ENCODE measurements at places on chromosomes 13 and 19. TPM values are rescaled to one million over a fixed set of nuclear protein-coding genes. Genes with fewer than 3 reads are reported as not detected.
A peak's percentile ranks its signal among the peaks of the same experiment; 100 is the strongest.

- no peak for DNase-seq
These were observed 468 bp downstream of the HMGB1 start for GRCh38 chr13:30465343-30465592.

DNA sequence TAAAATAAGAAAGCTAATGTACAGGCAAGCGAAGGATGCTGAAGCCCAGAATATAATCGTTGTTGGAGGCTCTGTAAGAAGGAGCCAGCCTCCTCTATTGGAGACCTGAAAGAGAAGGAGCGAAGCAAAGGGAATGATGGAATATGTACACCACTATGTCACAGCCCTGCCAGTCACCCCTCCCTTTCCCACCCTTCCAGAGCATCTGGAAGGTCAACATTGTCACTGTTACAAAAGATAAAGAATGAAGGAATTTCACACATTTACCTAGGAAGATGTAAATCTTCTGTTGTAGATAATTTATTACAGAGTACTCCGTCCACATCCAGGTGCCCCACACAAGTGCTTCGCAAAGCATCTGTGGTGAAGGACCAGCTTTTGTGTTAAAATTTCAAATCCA lies 39.7 kb upstream of the SACS start:
- no peak for DNase-seq

- no peak for DNase-seq
These were observed 21.5 kb upstream of the FOSB start for GRCh38 chr19:45446295-45446694.

DNA sequence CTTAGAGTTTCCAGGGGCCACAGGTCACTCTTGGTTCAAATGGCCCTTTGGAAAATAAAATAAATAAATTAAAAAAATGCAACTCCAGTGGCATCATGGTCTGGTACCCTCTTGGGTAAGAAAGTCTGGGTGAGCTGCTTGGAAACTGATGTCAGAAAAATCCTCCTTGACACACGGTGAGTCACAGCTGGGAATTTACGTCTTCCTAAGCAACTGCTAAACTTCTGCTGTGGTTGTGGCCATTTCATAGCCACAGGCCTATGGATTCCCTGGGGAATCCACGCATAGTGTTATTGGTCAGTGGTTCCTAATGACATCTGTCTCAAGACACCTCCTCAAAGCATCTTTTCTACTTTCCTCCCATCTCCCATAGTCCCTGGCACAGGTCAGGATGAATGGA lies 220.8 kb downstream of the COG6 start:
- no peak for DNase-seq

DNA sequence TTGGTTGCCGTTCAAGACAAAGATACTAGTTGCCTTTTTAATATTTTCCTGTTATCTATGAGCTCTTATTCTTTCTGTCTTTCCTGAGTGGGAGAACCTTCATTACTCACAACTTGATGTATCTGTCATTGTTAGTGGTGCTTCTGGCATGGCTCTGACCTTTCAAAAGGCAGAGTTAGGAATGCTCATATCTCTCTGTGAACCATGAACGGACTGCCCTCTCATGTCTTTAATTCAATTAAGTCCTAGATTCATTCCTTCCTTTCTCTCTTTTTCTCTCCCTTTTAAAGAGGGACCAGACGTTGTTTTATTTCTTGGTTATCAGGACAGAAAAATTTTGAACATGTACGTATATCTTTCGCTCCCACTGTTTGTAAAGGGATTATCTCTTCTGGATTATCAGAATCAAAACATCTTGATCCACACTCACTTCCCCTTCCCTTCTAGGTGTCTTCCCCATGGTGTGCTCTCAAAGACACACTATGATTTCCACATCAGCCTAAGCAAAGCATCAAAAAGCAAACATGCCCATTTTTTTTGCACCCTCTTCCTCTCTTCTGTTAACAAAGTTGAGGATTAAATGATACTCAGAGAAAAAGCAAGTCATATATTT lies 90.3 kb downstream of the LRCH1 start:
- no peak for DNase-seq

- no peak for DNase-seq
These were observed 3.5 kb downstream of the DHRS12 start for GRCh38 chr13:51800486-51800885.

- DNase-seq, result no peak
These were observed 19.9 kb upstream of the ZNF208 start for GRCh38 chr19:22030680-22031079.

- no peak for DNase-seq
These were observed 376.4 kb downstream of the GPC6 start for GRCh38 chr13:93603043-93603442.

DNA sequence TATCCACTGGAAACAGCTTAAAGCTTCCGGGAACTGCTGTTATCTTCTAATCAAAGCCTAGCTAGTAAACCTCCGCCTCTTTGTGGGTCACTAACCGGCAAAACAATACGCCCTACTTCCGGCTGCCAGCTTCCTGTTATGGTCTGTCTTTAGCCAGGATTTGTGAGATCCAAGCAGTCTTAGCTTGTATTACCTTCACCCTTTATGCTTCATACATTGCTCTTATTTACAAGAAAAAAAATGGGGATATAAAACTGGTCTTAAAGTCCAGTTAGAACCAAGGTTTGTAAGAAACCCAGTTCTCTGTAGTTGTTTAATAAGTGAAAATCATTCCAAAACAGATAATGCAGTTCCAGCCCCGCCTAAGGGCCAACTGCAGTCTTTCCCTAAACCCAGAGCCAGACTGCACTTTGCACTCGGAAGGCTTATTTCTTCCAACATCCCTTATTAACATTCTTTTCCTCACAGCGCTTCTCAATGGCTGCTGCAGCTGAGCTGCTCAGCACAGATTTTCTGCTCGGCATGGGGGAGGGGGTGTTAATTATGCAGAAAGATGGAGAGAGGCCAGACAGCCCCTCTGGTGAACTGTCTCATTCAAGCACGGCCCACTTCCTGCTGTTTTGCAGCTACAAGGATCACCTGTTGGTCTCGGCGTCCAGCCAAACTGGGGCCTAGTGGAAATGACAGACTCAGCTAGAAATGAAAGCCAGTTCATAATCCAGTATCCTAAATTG lies 368.4 kb downstream of the KLF12 start:
- peak; percentile 98 for DNase-seq

DNA sequence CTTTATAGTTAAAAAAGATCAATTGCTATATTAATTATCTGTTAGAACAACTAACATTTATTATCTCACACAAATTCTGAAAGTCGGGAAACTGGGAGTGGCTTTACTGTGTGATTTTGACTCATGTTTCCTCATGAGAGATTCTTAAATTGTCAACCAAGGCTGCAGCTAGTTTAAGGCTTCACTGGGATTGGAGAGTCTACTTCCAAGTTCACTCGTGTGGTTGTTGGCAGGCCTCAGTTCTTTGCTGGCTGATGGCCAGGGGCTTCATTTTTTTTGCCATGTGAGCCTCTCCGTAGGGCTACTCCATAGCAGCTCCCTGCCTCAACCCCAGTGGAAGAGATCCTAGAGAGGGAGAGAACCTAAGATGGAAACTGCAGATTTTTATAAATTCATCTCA lies 24.5 kb upstream of the LPAR6 start:
- DNase-seq, result no peak

GRCh38 chr13:48875047-48875446 lies 100.7 kb upstream of the FNDC3A start:
- no peak for DNase-seq

DNA sequence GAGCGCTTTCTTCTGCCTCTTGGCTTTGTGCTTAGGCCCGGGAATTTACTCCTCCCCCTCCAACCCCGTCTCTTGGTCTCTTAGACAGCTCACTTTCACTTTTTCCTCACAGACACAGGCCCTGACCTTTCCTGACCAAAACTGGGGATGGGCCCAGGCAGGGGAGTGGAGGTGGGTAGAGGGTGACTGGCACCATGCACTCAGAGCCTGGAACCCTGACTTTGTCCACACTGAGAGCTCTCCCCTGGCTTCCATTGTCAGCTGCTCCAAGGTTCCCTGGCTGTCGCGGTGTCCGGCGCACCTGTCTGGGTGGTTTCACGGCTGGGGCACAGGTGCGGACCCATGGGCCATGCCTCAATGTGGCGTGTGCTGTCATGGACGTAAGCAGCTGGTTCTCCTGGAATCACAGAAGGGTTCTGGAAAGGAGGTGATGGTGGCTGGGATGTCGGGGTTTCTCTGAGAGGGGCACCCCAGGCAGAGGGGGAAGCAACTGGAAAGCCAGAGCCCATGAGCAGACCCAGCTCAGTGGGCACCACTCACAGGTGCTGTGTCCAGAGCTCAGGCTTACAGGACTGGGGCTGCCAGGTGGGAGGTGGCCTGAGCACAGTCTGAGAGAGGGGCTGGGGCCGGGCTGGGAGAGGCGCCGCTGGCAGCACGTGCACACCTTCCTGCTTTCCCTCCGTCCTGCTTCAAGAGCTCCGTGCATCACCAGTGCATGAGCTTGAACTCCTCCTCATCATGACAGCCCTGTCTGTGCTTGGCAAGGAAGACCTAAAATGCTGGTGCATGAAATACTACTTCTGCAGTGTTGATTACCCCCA lies 28.0 kb upstream of the C1QTNF9 start:
- DNase-seq, result no peak

GRCh38 chr13:30418075-30418716 lies 4.1 kb upstream of the UBE2L5 start:
- no peak for DNase-seq

GRCh38 chr19:24033963-24034342 lies 53.0 kb upstream of the ZNF254 start:
- peak; percentile 86 for DNase-seq

GRCh38 chr13:91596842-91597241 lies 198.4 kb downstream of the GPC5 start:
- DNase-seq, result peak; percentile 84

The NCR1 gene
- total RNA-seq, result 0.91 TPM

The BORA gene
- 3.4 TPM for total RNA-seq

The EDNRB gene
- total RNA-seq, result 60.1 TPM

The RAB3A gene
- 5.2 TPM for total RNA-seq

Data from kidney (tissue), 22 donors.